ENCODE measurements at places on chromosomes 7 and 10.

- DNase-seq: no peak
Observed at GRCh38 chr7:22387583-22387982, 30.6 kb upstream of the RAPGEF5 start.

- DNase-seq: no peak
Observed at GRCh38 chr10:66180581-66181318, 745.1 kb upstream of the LRRTM3 start.

DNA sequence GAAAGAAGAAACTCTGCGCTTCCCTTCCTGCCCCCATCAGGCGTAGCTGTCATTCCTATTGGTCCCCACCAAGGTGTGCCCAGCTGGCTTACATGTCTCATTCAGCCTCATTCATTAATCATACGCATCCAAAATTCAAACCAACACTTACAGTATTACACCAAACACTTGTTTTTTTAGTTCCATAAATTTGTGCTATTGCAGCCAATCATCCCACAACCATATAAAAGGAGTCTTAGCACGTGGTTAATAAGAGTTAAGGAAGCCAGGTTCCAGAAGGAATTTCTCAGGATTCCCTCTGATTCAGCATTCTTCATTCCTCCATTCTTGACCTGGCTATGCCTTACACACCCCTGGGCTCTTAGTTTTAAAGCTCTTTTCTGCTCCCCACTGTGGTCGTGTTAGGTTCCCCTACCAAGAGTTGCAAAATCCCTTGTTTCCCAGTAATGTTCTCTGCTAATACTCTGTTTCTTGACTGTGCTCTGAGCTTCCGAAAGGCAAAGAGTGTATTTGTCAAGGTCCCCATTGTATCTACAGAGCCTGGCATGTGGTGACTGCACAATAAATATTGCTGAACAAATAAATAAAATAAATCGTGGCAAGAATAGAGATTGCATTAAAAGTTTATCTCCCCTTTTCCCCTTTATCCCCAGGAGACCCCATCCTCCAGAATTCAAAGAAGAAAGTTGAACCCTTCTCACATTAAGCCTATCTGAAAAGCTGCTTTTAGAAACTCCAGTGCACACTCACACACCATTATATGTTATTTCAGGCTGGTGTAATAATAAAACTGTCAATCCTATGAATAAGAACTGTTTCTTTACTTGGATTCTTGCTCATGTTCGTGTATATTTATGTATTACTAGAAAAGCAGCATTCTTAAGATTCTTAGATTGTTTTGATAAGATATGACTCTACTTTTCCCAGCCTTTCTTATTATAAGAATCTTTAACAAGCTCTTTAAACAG lies 514.4 kb downstream of the INHBA start:
- DNase-seq: no peak

- DNase-seq: no peak
Observed at GRCh38 chr7:135599471-135599870, 41.8 kb downstream of the NUP205 start.

DNA sequence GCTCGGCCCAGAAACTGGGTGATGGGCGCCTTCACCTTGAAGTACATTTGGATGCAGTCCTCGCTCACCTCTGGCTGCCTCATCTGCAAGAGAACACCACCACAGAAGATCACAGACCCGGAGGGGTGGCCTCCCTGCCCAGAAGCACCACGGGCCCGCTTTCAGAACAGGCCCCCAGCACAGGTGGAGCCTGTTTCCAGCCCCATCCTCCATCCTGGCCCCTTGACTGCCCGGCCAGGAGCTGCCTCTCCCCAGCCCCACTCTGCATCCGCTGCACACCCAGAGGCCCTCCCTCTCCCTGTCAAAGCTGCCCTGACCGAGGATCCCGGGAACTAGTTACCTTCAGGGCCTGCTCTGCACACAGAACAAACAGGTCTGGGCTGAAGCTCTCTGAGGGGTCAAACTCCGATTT lies 724 bp downstream of the CFAP46 start:
- no peak for DNase-seq

- no peak for DNase-seq
Observed at GRCh38 chr10:1185911-1186682, 129.9 kb downstream of the WDR37 start.

DNA sequence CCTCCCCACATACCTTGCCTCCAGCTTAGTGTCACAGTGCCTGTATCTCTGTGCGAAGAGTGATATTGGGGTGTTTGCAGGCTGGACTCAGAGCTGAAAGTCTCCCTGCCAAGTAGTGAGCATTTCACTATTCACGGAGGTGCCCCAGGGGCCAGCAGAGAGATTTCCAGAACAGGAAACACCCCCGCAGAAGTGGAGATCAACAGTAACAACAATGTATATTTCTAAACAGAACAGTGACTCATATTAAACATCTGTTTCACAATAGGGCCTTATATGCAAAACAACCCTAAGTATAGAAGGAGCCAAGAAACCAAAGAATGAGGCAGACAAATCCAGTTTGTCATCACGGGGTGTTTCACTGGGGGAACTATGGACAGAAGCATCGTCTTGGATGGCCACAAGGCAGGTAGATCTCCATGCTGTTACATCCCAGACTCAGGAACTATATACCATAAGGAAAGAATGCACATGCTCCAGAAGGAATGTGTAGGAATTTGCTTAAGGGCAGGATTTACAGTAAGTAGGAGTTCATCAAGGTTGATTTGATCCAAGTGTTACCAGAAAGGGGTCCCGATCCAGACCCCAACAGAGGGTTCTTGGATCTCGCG lies 29.3 kb upstream of the CCL24 start:
- DNase-seq: no peak

GRCh38 chr7:83941300-83941699 lies 253.3 kb downstream of the SEMA3A start:
- no peak for DNase-seq

- DNase-seq: no peak
Observed at GRCh38 chr10:25629333-25629732, 304.7 kb upstream of the MYO3A start.

DNA sequence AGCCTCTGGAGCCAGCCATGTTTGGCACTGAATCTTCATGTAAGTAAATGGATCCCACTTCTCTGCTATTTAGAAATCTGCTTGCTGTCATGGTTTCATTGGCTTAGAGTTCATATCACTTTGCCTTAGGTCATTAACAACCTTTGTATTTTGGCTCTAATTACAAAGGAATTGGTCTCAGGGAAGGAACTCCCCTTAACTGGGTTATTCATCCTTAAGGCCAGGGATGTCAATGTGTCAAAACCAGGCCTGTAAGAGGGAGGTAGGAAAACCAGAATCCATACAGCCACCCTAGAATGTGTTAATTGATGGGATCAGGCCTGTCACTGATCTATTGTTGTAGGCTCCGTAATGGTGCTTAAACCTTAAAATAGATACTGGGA lies 67.3 kb downstream of the ST7 start:
- no peak for DNase-seq

DNA sequence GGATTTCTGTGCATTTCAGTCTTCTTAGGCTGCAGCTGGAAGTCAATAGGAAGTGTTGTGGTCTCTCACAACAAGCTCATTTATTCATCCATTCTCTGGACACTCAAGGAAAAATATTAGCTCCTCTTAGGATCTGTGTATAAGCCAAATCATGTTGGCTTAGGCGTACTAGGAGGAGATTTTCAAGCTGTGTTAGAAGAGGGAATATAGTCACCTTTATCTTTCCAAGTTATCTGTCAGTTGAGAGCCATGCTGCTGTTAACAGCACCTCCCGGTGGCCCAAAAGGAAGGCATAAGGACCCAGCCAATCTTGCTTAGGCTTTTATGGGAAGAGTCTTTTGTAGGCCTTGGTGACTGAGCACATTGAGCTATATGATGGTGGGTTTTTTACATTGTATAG lies 220.0 kb downstream of the LRMDA start:
- DNase-seq: no peak

DNA sequence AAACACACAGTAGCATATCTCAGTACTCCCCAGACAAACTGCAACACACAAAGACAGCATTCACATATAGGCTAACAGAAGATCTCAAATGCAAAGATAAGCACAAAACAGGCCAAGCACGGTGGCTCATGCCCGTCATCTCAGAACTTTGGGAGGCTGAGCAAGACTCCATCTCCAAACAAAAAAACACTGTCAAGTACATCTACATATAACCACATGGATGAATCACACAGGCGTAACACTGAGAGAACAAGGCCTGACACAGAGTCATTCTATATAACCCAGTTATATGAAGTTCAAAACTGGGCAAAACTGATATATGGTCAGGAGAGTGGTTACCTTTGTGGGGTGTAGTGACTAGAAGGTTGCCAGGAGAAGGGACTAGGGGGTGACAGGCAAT lies 506.4 kb downstream of the KCNMA1 start:
- no peak for DNase-seq

All from activated CD8-positive, alpha-beta memory T cell treated with anti-CD3 and anti-CD28 coated beads, Interleukin-2, amount 50 U/mL, for 4 hours (primary cell).